Psoas muscle (tissue), 8 donors: ENCODE measurements at places on chromosomes 1 and 21. TPM values are rescaled to one million over a fixed set of nuclear protein-coding genes. Genes with fewer than 3 reads are reported as not detected.

- DNase-seq, result no peak
Measured at GRCh38 chr1:199101139-199101538, 462.3 kb downstream of the PTPRC start.

- DNase-seq, result no peak
Measured at GRCh38 chr1:177010211-177010825, 154.2 kb downstream of the ASTN1 start.

DNA sequence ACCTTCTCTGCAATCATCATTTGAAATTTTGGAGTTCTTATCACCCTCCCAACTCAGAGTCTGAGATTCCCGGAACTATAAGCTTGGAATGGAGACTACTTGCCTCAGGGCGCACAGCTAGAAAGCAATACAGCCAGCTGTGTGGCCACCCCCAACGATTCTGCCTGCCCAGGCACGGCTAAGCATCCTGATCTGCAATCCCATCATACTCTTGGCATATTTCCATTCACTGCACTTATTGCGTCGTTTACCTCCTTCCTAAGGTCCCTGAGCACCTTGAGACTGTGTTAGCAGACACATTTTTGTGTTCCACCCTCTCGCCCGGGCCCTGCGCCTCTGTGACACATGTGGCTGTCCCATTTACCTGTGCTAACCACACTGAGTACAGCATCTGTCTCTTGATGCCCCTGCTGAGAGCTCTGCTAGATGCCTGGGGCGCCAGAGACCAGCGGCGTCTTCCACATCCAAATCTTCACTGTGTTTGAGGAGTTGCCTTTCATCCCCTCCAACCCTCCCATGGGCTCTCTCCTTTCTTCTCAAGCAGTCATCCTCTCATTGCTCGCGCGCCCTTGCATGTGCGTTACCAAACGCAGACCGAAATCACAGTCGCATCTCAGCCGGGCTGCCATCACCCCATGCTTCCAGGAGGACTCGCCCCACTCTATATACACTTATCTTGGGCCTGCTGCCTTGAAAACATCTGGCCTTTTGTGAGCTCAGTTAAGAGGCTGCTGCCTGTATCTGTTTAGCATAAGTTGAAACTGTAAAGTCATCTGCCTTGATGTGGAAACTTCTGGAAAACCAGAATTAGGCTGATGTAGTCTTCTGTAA lies 3.5 kb upstream of the CLDN19 start:
- DNase-seq, result peak; percentile 27

KRTAP19-3 gene
- total RNA-seq, result 0.64 TPM

- no peak for DNase-seq
Measured at GRCh38 chr1:46070164-46070814, 62.1 kb downstream of the PIK3R3 start.

DNA sequence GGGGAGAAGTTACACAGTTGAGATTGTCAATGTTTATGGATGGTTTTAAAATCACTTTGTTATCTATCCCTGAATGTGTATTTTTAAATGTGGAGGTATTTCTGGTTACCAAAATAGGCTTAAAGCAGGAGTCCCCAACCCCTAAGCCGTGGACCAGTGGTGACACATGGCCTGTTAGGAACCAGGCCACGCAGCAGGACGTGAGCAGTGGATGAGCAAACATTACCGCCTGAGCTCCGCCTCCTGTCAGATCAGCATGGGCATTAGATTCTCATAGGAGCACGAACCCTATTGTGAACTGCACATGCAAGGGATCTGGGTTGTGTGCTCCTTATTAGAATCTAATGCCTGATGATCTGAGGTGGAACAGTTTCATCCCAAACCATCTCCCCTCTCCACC lies 151.6 kb downstream of the GALNT2 start:
- no peak for DNase-seq

OLFML2B gene
- 6.2 TPM for total RNA-seq

DNA sequence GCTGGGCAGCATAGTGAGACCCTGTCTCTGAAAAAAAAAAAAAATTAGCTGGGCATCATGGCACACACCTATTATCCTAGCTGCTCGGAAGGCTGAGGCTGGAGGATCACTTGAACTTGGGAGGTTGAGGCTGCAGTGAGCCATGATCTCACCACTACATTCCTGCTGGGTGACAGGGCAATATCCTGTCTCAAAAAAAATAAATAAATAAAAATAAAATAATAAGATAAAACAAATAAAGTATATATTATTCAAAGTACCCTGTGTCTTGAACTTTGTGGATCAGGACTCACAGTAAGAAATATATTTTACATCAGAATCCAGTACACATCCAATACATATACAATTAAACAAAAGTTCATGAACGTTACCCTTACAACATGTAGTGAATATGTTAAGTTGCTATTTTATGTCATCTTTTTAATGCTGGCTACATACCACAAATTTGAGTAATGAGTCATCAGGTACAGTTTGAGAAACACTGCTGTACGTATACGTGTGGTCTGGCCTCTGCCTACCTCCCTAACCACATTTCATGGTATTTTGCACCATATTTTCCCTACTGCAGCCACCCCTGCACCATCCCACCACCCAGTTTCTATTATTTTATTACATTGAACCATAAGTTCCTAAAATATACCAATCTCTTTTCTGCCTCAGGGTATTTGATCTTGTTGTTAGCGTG lies 4.4 kb downstream of the NME7 start:
- DNase-seq, result no peak

COL9A2 gene
- total RNA-seq, result not detected

GRCh38 chr1:24077278-24077978 lies 34.5 kb downstream of the MYOM3 start:
- no peak for DNase-seq

- DNase-seq, result no peak
Measured at GRCh38 chr1:230819976-230820375, 48.3 kb downstream of the C1orf198 start.

GRCh38 chr1:115624859-115625258 lies 16.9 kb upstream of the VANGL1 start:
- DNase-seq, result no peak

DNA sequence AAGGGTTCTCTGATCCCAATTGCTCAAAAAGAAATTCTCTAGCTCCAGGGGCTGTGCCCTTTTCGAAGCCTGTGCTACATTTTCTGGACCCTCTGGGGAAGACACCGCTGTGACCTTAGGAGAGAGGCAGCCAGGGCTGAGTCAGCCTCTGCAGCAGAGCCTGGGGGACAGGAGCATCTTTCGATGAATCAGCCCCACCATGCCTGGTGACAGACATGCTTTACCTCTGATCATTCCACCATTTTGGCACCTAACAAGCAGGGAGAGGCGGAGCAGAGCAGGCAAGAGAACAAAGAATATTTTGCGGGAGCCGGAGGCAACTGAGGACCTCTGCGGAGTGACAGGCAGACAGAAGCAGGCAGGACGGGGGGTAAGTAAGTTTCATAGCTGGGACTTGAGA lies 84.9 kb downstream of the VWA5B1 start:
- no peak for DNase-seq

MKNK1 gene
- 32.2 TPM for total RNA-seq

- no peak for DNase-seq
Measured at GRCh38 chr1:88288571-88288970, 395.5 kb upstream of the PKN2 start.

DNA sequence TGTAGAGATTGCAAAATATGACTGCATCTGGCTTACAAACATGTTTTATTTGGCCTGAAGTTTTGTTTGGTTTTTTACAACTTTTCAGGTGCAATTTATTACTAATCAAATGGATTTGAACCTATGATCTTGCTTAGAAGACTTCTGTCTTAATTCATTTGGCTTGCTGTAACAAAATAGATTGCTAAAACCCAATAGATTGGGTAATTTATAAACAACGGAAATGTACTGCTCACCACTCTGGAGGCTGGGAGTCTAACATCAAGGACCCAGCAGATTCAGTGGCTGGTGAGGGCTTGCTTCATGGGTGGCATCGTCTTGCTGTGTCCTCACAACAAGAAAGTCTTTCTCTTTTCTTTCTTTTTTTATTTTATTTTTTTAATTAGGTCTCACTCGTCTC lies 72.9 kb downstream of the LBR start:
- DNase-seq, result no peak
